ENCODE measurements at places on chromosomes 11 and 22.

GRCh38 chr22:32378707-32379272 is 21.1 kb downstream of the RFPL3 start:
- DNase-seq, result no peak

DNA sequence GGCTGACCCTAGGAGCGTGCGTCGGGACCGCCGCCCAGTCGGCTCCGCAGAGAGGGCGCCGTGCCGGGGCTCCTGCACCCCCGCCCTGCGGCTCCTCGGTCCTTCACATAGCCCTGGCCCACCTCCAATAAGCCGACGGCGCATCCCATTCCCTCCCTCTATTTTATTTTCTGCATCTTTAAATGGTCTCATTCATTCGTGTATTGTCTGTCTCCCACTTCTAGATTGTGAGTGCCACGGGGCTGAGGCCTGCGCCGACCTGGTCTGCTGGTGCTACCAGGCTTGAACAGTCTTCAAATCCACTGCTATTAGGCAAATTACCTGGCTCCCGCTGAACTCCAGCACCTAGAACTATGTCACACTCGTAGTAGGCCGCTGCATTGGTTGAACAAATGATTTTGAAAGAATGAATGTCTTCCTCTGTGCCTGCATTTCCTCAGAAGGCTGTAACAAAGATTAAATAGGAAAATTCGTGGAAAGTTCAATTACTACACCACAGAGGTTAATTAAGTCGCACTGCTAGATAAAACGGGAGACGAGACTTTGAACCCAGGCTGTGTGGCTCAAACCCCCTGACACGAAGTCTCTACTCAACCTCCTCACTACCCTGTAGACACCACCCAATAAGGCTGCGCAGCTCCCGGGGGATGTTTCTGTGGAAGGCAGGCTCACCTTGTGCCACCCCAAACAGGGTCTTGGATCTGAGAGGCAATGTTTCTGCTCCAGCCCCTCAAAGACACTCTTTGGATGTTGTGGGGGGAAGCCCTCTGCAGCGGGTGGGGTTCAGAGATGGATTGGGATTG is 1.2 kb upstream of the PPP1R14B start:
- no peak for DNase-seq

DNA sequence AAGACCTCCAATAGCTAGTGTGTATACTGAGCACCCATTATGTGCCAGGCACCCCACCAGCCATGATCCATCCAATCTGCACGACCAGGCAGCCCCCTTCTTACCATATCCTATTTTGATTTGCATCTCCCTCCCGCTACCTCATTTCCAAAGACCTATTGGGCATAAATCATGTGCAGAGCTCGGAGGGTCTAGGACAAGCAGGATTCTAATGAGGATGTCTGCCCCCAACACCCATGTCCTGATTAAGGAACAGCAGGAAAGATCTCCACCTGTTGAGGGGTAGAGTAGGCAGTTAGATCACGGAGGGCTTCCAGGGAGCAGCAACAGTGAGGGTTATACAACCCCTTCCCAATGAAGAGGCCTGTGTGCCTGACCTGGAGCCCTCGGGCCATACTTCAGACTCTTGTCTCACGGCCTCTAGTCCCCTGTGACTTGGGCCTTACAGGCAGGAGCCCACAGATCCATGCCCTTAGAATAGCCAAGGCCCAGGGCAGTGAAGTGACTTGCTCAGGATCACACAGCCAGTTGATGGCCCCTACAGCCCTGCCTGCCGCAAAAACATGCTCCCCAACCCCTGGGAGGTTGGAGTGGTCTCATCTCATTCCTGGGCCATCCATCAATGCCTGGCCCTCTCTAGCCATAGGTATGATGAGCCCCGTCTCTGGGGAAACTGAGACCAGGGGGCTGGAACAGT is 3.5 kb downstream of the RAB3IL1 start:
- no peak for DNase-seq

- no peak for DNase-seq
These were observed 72.5 kb downstream of the MICAL2 start for GRCh38 chr11:12182676-12183541.

DNA sequence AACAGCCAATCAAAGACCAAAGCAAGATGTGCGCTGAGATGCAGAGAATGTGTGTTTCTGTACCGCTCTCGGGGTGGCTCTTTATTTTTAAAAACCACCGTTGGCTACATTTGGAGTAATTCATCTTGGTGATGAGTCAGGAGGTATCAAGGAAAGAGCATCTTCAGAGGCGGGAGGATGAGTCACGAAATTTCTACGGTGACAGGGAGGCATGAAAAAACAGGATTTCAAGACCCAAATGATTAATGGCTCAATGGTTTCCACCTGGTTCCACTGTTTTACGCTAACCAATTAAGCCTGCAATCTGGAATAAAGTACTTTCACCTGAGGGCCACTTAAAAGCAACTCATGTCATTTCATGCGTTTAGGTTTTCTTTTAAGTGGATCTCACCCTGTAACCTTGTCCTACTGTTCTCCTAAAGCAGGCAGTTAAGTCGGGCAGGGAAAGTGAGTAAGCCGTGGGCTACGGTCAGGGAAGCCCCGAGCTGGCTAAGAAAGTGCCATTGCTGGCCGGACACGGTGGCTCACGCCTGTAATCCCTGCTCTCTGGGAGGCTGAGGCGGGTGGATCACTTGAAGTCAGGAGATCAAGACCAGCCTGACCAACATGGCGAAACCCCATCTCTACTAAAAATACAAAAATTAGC is 74.6 kb downstream of the CELSR1 start:
- no peak for DNase-seq

DNA sequence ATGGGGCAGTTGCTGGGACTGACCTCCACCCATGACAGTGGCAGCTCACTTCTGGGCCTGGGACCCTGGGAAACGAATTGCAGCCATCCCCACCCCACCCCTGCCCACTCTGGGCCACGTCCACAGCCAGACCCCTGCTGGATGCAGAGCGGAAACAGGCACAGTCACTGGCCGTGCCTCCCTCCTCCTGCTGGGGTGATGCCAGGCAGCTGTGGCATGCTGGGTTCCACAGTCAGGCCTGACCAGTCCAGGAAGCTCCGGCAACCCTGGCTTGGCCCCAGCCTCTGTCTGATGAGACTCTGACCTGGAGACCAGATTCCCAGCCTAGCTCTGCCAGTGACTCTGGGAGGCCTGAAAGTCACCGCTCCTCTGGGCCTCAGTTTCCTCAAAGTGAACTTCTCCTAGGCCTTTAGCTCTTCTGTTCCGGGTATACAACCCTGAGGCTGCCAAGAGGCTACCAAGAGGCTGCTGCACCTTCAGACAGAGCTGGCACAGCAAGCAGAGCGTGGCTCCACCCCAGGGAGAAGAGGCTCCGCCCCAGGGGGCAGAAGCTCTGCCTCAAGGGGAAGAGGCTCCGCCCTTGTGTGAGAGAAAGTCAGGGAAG is 8.9 kb downstream of the SULT4A1 start:
- DNase-seq, result no peak

- DNase-seq, result no peak
These were observed 48.8 kb downstream of the MN1 start for GRCh38 chr22:27752771-27753170.

- DNase-seq, result no peak
These were observed 2.0 kb downstream of the FBLN1 start for GRCh38 chr22:45504373-45505341.

- no peak for DNase-seq
These were observed 5.9 kb downstream of the PHOX2A start for GRCh38 chr11:72238040-72238450.

GRCh38 chr22:48713272-48714205 is 1114.1 kb downstream of the BRD1 start:
- DNase-seq, result no peak

GRCh38 chr22:35775339-35775738 is 57.7 kb downstream of the APOL5 start:
- no peak for DNase-seq

- no peak for DNase-seq
These were observed 4.7 kb upstream of the FAM111B start for GRCh38 chr11:59102259-59102765.

Measured in esophagus squamous epithelium (tissue), 5 donors.